Esophagus squamous epithelium (tissue), 5 donors: ENCODE measurements at places on chromosomes 6 and 20.

- no peak for DNase-seq
Measured at GRCh38 chr20:10316582-10316981, 98.0 kb downstream of the SNAP25 start.

- DNase-seq, result no peak
Measured at GRCh38 chr6:44642349-44642748, 254.8 kb downstream of the CDC5L start.

GRCh38 chr20:36815454-36816091 is 42.0 kb upstream of the DSN1 start:
- no peak for DNase-seq

GRCh38 chr6:20946022-20946421 is 411.8 kb downstream of the CDKAL1 start:
- no peak for DNase-seq

GRCh38 chr6:56033401-56033800 is 158.0 kb upstream of the BMP5 start:
- no peak for DNase-seq

- no peak for DNase-seq
Measured at GRCh38 chr6:105151644-105152043, 28.2 kb downstream of the POPDC3 start.

GRCh38 chr6:54980511-54981275 is 134.1 kb downstream of the FAM83B start:
- DNase-seq, result no peak

DNA sequence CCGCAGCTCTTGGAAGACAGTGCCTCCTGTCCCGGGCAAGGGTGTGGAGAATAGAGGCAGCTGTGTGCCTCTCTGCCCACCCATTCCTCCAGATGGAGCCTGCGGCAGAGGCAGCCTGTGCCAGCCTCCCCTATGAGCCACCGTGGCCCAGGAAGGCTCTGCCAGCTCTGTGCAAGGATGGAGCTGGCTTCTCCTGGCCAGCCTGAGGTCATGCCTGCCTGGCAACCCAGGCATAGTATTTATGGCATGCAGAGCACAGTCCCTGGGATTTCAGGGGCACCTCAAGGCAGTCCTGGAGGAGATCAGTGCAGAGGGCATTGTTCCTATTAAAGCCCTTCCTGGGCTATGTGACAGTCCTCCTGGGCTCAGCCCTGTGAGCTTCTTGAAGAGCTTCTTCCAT is 1.5 kb downstream of the EPB41L1 start:
- no peak for DNase-seq

- no peak for DNase-seq
Measured at GRCh38 chr6:17504005-17504404, 96.1 kb upstream of the FAM8A1 start.

- DNase-seq, result no peak
Measured at GRCh38 chr20:31538326-31538725, 24.1 kb downstream of the HM13 start.

- DNase-seq, result no peak
Measured at GRCh38 chr6:137764464-137764863, 102.6 kb upstream of the TNFAIP3 start.

- no peak for DNase-seq
Measured at GRCh38 chr20:51382986-51383821, 159.3 kb downstream of the NFATC2 start.

DNA sequence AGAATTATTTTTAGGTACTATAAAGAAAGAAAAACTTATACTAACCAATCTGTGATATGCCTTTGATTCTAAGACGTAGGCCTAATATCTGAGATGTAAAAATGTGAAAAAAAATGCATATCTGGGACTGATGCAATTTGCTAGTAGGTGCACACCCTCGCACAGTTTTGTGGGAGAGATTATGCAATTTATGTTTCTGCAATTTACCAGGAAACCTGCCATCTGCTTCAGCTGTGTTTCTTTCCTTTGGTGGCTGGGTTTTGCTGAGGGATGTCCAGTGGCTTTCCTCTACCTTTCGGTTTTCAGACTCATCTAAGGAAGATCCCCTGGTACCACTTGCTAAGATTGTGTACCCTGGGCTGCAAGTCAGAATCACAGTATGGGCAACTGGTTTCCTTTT is 186.9 kb downstream of the ZFP64 start:
- no peak for DNase-seq

DNA sequence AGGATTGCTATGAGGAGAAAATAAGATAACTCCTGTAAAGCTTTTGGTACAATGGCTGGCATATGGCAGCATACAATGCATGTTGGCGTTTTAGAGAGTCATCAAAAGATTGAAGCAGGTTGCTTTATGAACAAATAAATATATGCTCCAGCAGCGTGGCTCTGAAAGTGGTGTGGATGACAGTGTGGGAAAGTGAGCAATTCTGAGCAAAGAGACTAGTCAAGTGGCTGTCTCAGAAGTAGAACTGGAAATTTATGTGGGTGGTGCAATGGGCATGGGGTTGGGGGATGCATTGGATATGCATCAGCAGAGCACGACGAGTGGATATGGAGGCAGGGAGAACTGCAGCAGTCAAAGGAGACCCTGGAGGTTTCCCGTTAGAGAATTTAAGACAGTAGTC is 66.2 kb upstream of the PHACTR2 start:
- DNase-seq, result no peak

DNA sequence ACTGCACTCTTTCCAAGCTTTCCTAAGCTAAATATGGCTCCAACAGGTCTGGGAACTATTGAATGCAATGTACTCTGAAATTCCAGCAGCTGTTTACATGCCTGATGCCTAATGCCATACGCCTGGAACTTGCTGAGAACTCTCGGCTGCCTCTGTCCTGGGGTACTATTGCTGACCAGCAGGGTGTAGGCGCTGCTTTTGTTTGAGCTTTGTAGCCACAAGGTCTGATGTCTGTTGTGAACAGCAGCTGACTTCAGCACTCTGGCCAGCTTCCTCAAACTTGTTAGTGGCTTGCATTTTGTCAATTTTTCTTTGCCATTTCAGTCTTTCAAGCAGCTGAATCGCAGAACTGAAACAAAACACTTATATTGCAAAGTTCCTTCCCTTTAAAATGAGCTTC is 26.7 kb downstream of the SAYSD1 start:
- DNase-seq, result no peak

DNA sequence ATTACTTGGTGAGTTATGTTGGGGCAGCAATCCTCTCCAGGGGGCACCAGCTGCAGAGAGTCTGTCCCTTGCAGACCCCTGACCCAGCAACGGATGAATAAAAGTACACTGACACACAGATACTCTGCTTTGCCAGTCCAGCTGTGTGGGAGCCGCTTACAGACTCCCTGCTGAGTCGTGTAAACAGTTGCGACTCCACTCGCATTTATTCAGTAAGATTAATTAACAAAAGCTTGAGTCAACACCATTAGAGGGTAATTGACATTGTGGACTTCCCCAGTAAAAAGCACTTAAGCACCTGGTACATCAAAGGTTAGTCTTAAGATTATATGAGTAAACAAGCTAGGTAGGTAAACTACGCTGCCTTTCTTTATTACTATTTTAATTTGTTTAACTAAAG is 92.0 kb upstream of the TMEM181 start:
- no peak for DNase-seq

- DNase-seq, result no peak
Measured at GRCh38 chr20:50737352-50737751, 6.0 kb downstream of the PARD6B start.

- DNase-seq, result no peak
Measured at GRCh38 chr6:31466466-31466865, 31.5 kb upstream of the MICB start.

- DNase-seq, result no peak
Measured at GRCh38 chr20:25216199-25216945, 20.9 kb downstream of the ENTPD6 start.

DNA sequence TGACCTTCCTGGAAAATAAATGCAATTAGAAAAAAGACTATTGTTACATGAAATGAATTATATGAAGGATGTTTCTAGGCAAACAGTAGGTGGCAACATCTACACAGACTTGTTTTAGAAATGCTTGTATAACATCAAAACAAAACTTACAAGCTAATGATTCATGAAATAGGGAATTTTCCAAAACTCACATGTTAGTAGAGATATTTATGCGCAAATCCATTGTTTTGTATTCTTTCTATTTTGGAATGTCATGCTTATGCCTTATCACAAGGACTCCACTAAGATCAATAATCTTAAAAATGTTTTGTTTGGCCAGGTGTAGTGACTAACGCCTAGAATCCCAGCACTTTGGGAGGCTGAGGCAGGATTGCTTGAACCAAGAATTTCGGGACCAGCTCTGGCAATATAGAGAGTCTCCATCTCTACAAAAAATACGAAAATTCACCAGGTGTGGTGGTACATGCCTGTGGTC is 32.3 kb upstream of the LGSN start:
- DNase-seq, result no peak

DNA sequence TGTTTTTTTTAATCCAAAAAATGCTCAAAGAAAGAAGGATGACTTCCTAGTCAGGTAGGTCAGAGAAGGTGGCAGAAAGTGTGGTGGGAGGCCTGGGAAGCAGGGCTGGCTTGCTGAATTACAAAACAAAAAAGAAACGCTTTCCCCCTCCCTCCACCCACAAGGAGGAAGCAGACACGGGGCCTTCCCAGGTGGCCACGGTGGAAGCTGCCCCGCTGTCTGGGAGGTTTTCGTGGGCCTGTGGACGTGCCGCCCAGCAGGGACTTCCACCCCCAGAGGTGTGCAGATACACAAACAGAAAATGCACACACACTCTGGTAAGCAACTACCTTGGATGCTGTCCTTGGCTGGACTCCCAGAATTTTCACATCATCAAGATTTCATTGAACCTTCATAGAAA is 198.2 kb upstream of the CDH4 start:
- no peak for DNase-seq

DNA sequence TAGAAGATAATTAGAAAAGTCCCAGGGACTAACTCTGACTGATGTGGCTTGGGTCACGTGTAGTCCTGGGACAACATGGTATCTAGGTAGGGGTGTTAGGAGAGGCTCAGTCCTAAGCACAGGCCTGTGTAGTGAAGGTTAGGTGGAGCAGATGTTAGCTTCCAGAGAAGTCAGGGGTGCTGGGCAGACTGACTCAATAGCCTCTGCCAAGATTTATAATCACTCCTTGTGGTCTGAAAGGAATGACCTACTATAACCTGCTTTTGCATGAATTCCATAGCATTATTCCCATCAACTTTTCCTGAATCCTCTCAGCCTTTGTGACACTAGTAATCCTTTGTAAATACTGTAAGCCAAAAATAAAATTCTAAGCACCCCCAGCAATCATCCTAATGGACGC is 10.2 kb upstream of the PEX7 start:
- no peak for DNase-seq

- DNase-seq, result no peak
Measured at GRCh38 chr6:160069050-160069454, 52.6 kb upstream of the SLC22A1 start.

DNA sequence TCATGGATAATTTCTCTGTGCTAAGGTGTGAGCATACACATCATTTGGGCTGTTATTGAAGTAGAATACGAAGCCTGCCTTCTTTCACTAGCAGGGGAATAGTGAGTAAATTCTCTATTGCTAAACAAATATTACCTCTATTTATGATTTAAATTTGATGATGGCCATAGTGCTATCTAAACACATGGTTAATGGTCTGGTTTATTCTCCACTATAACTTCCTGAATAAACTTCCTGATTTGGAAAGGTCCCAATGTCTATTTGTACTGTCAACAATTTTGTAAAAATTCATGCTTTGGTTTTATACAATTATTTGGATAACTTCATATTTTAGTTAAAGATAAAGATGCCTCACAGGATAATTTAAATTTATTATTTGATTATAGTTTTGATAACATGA is 400.8 kb downstream of the ARHGAP18 start:
- DNase-seq, result no peak

DNA sequence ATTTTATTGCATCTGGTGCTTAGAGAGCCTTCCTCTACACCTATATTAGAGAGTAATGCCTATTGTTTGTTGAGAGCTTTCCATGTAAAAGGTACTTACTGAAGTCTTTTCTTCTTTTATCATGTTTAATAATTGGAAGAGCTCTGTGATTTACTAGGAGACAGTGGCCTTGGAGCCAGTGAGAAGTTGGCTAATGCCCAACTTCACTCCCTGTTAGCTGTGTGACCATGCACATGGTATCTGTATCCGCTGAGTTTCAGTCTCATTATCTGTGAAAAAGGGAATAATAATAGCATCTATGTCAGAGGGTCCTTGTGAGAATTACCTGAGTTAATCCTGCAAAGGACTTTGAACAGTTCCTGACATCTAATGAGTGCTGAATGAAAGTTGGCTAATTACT is 105.0 kb downstream of the CD109 start:
- no peak for DNase-seq

GRCh38 chr20:20814685-20815084 is 102.2 kb upstream of the RALGAPA2 start:
- DNase-seq, result no peak

DNA sequence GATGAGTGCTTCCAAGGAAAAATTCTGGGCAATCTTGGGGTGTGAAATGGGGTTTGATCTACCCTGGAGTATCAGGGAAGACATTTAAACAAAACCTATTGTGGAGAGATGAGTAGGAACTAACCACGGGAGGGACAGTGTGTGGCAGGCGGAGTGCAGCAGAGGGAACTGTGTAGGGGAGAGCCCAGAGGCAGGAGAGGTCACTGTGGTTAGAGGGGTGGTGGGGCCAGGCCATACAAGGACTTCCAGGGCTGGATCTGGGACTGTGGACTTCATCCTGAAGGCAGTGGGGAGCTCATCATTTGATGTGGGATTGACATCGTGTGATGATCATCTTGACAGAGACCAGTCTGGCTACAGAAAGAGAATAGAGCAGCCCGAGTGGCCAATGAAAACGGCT is 89.0 kb downstream of the TOX2 start:
- DNase-seq, result no peak

GRCh38 chr6:158047563-158048323 is 66.1 kb downstream of the SYNJ2 start:
- no peak for DNase-seq

DNA sequence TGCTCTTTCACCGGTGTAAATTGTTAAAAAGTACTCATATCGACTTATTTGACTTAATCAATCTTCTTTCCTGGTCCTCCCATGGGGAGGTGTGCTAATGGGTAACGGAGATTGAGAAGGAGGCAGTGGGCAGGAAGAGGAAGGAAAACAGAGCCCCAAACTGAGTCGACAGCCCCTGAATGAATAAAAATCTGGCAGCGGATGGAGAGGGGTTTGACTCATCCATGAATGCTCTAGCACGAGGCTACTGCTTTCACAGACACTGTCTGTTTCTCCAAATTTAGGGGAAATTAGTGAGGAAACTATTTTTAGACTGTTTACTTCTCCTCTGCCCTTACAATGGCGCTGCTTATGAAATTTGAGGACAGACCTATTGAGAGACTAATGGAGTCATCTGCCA is 142.2 kb upstream of the ATXN1 start:
- DNase-seq, result no peak

- DNase-seq, result no peak
Measured at GRCh38 chr6:149387779-149388512, 12.1 kb upstream of the SUMO4 start.

- DNase-seq, result no peak
Measured at GRCh38 chr20:62659488-62660239, 17.4 kb downstream of the SLCO4A1 start.

DNA sequence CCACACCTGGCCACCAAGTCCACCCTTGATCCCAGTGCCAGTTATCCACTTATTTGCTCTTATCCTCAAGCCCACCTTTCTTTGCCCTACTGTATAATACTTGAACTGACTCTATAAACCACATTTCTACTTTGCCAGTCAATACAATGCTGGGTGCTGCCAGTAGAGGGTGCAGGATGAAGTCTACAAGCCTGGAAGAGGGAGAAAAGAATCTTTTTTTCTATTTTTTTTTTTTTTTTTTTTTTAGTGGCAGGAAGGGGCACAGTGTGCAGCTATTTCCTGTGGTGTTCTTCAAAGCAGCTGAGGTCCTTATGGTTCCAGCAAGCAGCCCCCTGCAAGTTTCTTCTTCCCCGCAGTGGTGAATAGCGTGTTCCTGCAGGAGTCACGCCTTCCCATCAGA is 22.2 kb upstream of the GABRR1 start:
- no peak for DNase-seq
